ENCODE measurements at places on chromosomes 2 and 18.
A peak's percentile ranks its signal among the peaks of the same experiment; 100 is the strongest.

DNA sequence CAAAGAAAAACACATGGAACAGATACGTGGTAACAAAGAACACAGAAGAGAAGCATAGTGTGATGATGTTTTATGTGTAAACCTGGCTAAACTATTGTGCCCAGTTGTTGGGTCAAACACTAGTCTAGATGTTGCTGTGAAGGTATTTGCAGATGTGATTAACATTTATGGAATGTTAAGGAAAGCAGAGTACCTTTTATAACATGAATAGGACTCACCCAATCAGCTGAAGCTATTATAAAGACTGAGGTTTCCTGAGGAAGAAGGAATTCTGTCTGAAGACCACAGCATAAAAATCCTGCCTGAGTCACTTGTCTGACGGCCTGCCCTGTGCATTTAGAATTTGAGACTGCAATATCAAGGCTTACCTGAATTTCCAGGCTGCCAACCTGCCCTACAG lies 253.1 kb downstream of the DYM start:
- DNase-seq, result no peak

DNA sequence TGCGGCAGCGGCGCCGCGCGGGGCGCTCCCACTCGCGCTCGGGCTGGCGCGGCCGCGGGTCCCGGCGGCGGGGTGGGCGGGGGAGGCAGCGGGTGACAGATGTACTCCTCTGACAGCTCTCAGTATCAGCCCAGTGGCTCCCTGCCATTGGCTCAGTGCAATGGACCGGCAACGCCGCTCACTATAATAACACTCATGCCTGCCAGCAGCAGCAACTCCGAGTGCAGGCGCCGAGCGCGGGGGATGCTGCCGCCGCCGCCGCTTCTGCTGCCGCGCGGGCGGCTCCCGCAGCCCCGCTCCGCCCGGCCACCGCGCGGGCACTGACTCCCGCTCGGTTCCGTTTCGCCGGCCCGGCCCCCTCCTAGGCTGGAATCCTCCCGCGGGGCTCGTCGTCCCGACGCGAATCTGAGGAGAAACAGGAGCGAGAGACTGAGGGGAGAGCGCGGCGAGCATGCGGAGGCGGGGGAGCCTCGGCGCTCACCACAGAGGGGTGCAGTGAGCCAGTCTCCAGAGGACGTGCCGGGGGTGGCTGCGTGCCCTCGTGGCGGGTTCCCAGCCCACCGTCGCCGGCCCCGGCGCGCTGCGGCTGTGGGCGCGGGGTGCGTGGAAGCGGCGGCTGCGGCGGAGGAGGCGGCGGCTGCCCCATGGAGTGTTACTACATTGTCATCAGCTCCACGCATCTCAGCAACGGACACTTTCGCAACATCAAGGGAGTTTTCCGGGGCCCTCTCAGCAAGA lies at the start of gene ZNF804A:
ZNF804A (plus strand) TSS at position 214 of the 738 bp plus-strand sequence; CDS start at position 645, 431 bp downstream.
- peak; percentile 55 for DNase-seq

- no peak for DNase-seq
Measured at GRCh38 chr2:213022987-213023386, 128.4 kb downstream of the IKZF2 start.

DNA sequence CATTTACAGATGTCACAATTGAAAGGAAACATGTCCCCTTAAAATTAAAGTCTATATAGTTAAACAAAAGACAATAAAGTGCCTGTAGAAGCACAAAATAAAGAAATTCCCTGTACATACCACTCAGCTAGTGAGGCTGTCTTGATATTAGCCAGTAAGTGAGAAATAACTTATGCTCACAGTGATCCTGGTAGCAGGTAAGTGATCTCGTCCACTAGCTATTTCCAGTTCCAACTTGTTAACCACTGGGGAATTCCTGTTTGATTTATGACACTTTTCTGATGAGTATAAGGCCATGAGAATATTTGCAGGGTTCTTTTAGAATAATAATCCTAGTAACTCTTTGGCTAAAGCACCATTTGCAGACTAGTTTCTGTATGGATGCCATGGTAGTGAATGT lies 127.9 kb upstream of the PGAP1 start:
- DNase-seq, result no peak

- no peak for DNase-seq
Measured at GRCh38 chr2:206457188-206457634, 13.9 kb downstream of the ADAM23 start.

GRCh38 chr2:7508296-7508943 lies 591.2 kb downstream of the RNF144A start:
- DNase-seq, result no peak
